Vagina (tissue), 2 donors: ENCODE measurements at places on chromosomes 16 and 17.

- no peak for DNase-seq
These were observed 6.5 kb upstream of the COL1A1 start for GRCh38 chr17:50207792-50208567.

- no peak for DNase-seq
These were observed 66.8 kb upstream of the NFAT5 start for GRCh38 chr16:69498926-69499325.

DNA sequence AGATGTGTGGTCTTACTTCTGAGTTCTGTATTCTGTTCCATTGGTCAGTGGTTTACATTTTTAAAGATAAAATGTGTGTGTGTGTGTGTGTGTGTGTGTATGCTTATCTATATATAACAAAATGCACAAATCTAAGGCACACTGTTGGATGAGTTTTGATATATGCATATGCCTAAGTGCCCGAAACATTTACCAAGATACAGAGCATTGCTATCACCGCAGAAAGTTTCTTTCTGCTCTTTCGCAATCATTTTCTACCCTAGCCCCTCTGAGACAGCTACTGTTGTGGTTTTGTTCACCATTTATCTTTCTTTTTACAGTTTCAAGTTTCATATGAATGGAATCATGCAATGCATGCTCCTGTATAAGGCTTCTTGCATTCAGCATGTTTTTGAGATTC is 97.0 kb downstream of the MRTFB start:
- DNase-seq: no peak

- no peak for DNase-seq
These were observed 1.6 kb upstream of the GNA13 start for GRCh38 chr17:65058146-65058545.

DNA sequence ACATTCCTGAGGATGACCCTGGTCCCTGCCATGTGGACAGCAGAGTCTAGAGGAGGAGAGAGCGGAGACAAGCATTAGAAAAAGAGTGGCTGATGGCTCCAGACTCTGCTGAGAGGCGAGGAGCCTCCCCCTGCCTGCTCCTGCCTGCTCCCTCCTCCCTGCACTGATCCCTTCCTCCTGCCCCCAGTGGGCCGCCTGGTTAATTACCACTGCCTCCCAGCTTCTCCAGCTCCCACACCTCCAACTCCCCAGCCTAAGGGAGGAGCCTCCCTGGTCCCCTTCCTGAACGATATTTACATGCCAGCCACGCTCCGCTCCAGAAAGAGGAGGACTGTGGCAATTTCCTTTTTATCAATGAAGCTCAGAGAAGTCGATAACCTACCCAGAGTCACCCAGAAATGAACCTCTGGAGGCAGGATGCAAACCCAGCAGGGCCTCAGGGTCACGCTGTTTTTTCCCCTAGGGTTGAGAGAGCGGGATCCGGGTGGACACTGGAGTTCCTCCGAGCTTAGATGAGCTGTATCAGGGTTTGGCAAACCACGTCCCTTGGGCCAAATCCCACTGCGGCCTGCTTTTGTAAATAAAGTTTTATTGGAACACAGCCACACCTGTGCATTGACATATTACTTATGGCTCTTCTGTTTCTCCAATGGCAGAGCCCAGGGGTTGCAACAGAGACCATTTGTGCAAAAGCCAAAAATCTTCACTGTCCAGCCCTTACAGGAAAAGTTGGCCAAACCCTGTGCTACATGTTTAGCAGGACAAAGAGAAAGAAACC is 27.1 kb upstream of the JPH3 start:
- DNase-seq: no peak
